Gastrocnemius medialis (tissue), 4 donors: ENCODE measurements at places on chromosomes 4 and X.

- DNase-seq: no peak
- H3K4me1 ChIP-seq: no peaks in the 10 kb centered on the region
- no peaks in the 10 kb centered on the region for H3K36me3 ChIP-seq
- no peak overlapping the region for H3K27ac ChIP-seq
Observed at GRCh38 chr4:147550626-147551246, 66.5 kb upstream of the TMEM184C start.

GRCh38 chr4:8461616-8462015 is 21.0 kb downstream of the TRMT44 start:
- no peaks in the 10 kb centered on the region for H3K36me3 ChIP-seq
- H3K27ac ChIP-seq: no peak overlapping the region
- no peaks in the 10 kb centered on the region for H3K27me3 ChIP-seq
- DNase-seq: no peak
- H3K4me1 ChIP-seq: no peaks in the 10 kb centered on the region

DNA sequence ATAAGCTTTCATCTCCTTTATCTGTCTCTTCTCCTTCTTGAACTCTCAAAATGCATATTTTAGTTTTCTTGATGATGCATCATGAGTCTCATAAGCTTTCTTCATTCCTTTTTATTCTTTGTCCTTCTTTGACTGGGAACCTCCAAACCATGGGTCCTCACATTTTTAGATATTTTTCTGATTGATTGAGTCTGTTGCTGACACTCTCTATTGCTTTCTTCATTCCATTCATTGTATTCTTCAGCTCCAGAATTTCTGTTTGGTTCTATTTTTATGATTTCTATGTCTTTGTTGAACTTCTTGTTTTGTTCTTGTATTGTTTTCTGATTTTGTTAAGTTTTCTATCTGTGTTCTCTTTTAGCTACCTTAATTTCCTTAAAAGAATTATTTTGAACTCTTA is 74.9 kb downstream of the ADAMTS3 start:
- no peak for DNase-seq
- no peaks in the 10 kb centered on the region for H3K27me3 ChIP-seq
- H3K27ac ChIP-seq: no peak overlapping the region
- H3K4me1 ChIP-seq: no peaks in the 10 kb centered on the region
- no peaks in the 10 kb centered on the region for H3K36me3 ChIP-seq
- H3K4me3 ChIP-seq: no peak overlapping the region

GRCh38 chr4:149572716-149573115 is 242.9 kb downstream of the IQCM start:
- H3K4me1 ChIP-seq: no peaks in the 10 kb centered on the region
- H3K27ac ChIP-seq: no peak overlapping the region
- no peaks in the 10 kb centered on the region for H3K36me3 ChIP-seq
- no peak for DNase-seq
- H3K27me3 ChIP-seq: no peaks in the 10 kb centered on the region
- no peak overlapping the region for H3K4me3 ChIP-seq

GRCh38 chr4:77092975-77093374 is 17.2 kb upstream of the CCNI start:
- peaks cover 5% of the 10 kb centered on the region for H3K4me1 ChIP-seq
- no peak overlapping the region for H3K27ac ChIP-seq
- no peaks in the 10 kb centered on the region for H3K36me3 ChIP-seq
- no peak overlapping the region for H3K4me3 ChIP-seq
- no peaks in the 10 kb centered on the region for H3K27me3 ChIP-seq

DNA sequence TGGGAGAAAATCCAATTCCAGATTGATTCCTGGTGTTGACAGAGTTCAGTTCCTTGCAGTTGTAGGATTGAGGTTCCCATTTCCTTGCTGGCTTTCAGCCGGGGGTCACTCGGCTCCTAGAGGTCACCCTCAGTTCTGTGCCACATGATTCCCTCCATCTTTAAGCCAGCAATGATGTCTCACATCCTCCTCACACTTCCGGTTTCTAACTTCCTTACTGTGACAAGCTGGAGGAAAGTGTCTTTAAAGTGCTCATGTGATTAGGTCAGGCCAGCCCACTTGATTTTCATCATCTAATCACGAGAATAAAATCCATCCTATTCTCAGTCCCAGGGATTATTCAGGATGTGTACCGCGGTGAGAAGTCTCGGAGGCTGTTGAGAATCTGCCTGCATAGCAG is 19.4 kb upstream of the SMIM31 start:
- H3K27me3 ChIP-seq: no peaks in the 10 kb centered on the region
- H3K36me3 ChIP-seq: no peaks in the 10 kb centered on the region
- H3K4me1 ChIP-seq: peaks cover 8% of the 10 kb centered on the region
- no peak overlapping the region for H3K27ac ChIP-seq
- DNase-seq: no peak

GRCh38 chr4:156346959-156347385 is 393.3 kb upstream of the CTSO start:
- H3K4me3 ChIP-seq: no peak overlapping the region
- H3K27me3 ChIP-seq: no peaks in the 10 kb centered on the region
- H3K27ac ChIP-seq: no peak overlapping the region

DNA sequence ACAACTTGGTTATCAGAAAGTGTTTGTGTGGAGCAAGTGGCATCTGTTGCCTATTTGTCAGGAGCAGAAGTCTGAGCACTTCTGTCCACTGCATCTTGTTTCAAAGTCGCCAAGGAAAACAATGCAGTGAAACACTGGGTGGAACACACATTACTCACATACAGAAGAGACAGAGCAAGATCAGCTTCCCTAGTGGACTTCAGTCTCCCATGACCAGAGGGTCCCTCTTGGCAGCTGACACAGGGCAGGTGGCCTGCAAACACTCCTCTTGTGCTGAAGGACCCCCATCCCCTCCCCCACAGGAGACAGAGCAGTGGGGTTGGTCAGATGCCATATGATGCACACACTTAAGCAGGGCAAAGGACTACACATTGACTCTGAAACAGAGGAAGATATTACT is 3.6 kb upstream of the BBS12 start:
- H3K4me1 ChIP-seq: peaks cover 7% of the 10 kb centered on the region
- H3K4me3 ChIP-seq: no peak overlapping the region
- no peaks in the 10 kb centered on the region for H3K27me3 ChIP-seq
- H3K27ac ChIP-seq: no peak overlapping the region

DNA sequence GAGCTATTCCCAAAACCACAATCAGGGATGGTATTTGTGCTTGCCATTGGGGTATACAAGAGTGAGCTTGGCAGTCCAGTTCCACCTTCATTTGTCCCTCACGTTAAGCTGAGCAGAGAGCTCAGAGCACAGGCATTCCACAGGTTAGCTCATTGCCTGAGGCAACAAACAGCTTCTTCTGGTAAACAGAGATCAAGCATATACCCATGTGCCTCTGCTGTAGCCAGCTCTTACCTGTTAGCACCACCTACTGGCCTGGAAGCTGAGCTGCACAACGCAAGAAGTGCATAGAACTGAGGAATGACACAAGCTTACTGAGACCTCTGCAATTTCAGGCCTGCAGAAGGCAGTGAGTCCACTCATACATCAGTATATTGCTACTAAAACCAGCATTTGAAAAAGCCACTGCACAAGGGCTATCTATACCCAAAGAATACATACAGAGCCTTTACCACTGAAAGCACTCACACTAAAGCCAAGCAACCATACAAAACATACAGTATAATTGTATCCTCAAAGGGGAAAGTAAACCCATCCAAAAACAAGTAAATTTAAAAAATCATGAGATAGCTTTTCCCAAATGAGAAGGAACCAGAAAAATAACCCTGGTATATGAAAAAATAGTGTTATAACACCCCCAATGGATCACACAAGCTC is 258.3 kb upstream of the GABRA2 start:
- no peaks in the 10 kb centered on the region for H3K4me1 ChIP-seq
- DNase-seq: no peak
- H3K4me3 ChIP-seq: no peak overlapping the region
- H3K27me3 ChIP-seq: no peaks in the 10 kb centered on the region
- no peak overlapping the region for H3K27ac ChIP-seq
- no peaks in the 10 kb centered on the region for H3K36me3 ChIP-seq

DNA sequence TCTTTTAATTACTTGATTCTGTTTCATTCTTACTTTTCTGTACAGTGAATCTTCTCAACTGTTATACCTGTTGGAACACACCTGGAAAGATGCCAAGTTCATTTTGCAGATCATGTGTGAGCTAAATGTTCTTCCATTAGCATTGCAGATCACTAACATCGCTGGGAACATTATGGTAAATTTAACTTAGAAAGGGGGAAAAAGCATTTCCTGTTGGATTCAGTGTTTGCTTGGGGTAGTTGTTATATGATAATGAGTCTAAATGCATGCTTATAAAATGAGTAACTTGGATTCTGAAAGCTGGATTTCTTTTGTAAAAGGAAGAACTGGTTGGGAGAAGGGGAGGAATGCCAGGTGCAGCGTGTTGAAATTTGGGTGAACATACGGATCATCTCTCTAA is 47.6 kb downstream of the POLA1 start:
- no peak overlapping the region for H3K4me3 ChIP-seq
- H3K27me3 ChIP-seq: no peaks in the 10 kb centered on the region
- H3K4me1 ChIP-seq: no peaks in the 10 kb centered on the region
- H3K36me3 ChIP-seq: no peaks in the 10 kb centered on the region
- DNase-seq: no peak

DNA sequence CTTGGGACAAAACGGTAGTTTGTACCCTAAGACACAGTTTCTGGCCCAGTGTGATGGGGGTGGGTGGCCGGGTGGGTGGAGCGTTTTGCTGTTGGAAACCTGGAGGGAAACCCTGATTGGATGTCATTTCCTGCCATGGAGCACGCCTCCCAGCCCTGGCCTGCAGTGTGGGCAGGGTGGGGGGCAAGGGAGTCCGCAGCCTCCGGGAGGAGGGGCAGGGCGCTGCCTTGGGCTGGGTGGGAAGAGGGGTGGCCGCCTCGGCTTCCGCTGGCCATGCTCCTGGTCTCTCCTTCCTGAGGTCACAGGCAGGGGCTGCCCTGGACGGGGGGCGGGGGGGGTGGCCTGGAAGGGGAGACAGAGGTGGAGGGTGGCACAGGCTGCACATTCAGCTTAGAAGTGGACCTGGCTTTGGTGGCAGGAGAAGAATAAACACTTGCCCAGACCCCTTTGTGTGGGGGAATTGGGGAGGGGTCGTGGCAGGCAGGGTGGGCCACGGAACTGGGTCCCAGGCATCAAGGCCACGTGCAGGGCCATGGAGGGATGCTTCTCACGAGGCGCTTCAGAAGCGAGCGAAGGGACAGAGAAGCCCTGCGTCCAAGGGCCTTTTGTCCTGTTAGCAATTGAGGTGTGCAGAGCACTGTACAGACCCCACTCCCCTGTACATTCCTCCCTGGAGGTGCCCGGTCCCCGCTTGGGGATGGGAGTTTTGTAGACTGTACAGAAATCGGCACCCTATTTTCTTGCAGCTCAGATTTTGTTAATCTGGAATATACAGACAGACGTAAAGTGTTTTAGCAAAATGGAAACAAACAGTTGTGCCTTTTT is 6.2 kb downstream of the NAT8L start:
- no peak overlapping the region for H3K4me3 ChIP-seq
- peaks cover 9% of the 10 kb centered on the region for H3K27me3 ChIP-seq
- H3K27ac ChIP-seq: no peak overlapping the region
- DNase-seq: no peak
- no peaks in the 10 kb centered on the region for H3K4me1 ChIP-seq

- H3K4me3 ChIP-seq: no peak overlapping the region
- H3K27ac ChIP-seq: no peak overlapping the region
- H3K4me1 ChIP-seq: no peaks in the 10 kb centered on the region
- H3K36me3 ChIP-seq: no peaks in the 10 kb centered on the region
- DNase-seq: no peak
Observed at GRCh38 chrX:46554942-46555341, 9.7 kb upstream of the ZNF674 start.

DNA sequence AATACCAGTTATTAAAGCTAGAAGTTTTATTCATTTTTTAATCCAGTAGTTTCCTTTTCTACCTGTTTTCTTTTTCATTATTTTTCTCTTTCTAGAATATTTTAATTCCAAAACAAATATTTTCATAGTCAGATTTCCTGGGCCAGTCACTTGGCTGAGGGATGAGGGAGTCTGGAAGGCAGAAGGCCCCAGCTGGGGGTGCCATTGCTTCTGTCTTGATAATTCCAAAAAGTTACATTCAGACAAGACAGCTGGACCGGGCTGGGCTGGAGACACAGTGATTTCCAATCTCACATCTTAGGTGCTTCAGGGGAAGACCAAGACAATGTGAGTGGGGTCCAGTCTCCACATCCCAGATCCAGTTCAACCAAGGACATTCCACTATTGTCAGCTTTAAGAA is 263.5 kb downstream of the TMA16 start:
- H3K36me3 ChIP-seq: no peaks in the 10 kb centered on the region
- H3K4me1 ChIP-seq: no peaks in the 10 kb centered on the region
- no peak overlapping the region for H3K27ac ChIP-seq
- H3K4me3 ChIP-seq: no peak overlapping the region
- no peak for DNase-seq

DNA sequence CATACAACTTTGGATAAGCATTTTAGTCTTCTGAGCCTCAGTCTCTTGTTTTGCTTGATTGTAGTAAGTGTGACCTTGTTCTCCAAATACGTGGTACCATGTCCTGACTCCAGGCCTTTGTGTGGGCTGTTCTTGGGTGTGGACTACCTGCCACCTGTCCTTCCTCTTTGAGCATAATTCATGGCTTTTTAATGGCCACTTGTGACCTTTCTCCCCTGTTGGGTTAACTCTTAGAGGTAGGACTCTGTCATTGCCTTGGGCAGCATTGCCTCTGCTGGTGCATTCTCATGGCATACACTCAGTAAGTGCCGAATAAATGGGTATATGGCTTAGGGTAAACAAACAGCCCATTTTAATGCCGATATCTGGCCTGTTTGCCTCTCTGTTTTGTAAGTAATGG is 3.0 kb downstream of the NSD2 start:
- H3K27me3 ChIP-seq: no peaks in the 10 kb centered on the region
- DNase-seq: no peak

DNA sequence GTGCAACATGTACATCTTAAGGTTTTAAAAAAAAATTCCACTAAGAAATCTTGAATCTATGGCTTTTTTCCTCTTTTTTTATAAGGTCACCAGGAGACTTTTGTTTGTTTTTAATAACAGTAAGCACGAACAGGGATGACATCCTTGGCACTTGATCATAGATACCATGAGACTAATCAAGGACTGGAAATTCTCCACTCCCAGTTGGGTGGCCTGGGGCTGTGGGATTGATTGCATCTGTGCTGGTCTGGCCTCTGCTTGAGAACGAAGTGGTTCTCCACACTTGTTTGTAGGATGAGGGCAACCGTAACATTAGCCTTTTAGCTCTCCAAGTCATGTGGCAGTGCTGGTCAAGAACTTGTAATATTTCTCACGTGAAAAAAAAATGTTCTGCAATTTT is 35.4 kb downstream of the SNX25 start:
- H3K27me3 ChIP-seq: no peaks in the 10 kb centered on the region
- no peak overlapping the region for H3K4me3 ChIP-seq
- H3K27ac ChIP-seq: no peak overlapping the region
- H3K4me1 ChIP-seq: peaks cover 7% of the 10 kb centered on the region

GRCh38 chrX:134810211-134810610 is 151.9 kb upstream of the PLAC1 start:
- no peaks in the 10 kb centered on the region for H3K27me3 ChIP-seq
- H3K36me3 ChIP-seq: no peaks in the 10 kb centered on the region
- H3K27ac ChIP-seq: no peak overlapping the region
- no peak overlapping the region for H3K4me3 ChIP-seq
- no peak for DNase-seq
